ENCODE measurements at places on chromosomes 11 and 22.
A peak's percentile ranks its signal among the peaks of the same experiment; 100 is the strongest.

DNA sequence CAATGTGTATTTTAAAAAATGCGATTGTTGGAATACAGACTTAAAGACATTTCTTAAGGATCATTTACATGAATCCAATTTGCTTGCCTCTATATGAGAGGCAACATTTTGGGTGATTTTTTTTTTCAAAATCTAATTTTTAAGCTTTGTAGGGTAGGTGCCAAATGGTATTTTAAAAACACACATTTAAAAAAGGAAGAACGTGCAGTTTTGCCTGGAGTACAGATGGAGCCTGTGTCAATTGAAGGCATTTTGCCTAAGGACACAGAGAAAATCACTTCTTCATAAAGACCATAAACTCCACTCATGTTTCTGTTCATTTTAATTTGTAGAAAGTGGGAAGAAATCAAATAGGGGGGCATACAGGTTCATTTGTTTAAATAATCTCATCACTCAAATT lies 91.3 kb downstream of the BDNF start:
- no peak for DNase-seq

- no peak for DNase-seq
Observed at GRCh38 chr11:65217441-65218423, 36.0 kb downstream of the CAPN1 start.

- no peak for DNase-seq
Observed at GRCh38 chr11:44005956-44006355, 41.8 kb upstream of the ACCSL start.

DNA sequence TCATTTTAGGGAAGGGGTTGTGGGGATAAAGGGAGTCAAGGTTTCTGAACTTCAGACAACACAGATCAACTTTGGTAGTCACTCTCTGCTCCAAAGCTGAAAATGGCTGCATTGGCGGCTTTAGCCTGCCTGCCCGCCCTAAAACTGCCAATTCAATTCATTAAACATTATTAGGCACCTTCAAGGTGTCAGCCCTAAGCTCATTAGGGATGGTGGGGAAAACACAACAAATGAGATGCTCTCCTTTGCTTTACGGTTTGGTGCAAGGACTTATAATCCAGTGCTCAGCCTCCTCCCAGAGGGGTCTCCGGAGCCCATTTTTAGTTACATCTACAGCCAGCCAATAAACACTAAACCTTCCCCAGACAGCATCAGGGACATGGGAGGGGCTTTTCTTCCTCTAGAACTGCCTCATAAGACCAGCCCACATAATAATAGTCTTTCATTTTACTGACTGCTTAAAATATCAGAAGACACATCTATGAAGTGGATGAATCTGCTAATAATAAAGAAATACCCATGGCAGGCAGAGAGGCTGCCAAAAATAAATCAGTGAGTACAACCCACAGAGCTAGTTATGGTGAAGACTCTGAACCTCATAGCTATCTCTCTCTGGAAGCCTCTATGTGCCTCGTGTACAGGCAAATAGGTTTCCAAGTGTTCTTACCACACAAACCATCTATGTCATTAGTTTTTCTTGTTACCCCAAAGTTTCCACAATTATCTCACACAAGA lies 102.8 kb upstream of the NCAM1 start:
- DNase-seq: no peak

- DNase-seq: no peak
Observed at GRCh38 chr22:25281675-25282345, 62.4 kb downstream of the CRYBB2 start.

GRCh38 chr11:46560300-46560991 lies 33.4 kb downstream of the AMBRA1 start:
- no peak for DNase-seq

DNA sequence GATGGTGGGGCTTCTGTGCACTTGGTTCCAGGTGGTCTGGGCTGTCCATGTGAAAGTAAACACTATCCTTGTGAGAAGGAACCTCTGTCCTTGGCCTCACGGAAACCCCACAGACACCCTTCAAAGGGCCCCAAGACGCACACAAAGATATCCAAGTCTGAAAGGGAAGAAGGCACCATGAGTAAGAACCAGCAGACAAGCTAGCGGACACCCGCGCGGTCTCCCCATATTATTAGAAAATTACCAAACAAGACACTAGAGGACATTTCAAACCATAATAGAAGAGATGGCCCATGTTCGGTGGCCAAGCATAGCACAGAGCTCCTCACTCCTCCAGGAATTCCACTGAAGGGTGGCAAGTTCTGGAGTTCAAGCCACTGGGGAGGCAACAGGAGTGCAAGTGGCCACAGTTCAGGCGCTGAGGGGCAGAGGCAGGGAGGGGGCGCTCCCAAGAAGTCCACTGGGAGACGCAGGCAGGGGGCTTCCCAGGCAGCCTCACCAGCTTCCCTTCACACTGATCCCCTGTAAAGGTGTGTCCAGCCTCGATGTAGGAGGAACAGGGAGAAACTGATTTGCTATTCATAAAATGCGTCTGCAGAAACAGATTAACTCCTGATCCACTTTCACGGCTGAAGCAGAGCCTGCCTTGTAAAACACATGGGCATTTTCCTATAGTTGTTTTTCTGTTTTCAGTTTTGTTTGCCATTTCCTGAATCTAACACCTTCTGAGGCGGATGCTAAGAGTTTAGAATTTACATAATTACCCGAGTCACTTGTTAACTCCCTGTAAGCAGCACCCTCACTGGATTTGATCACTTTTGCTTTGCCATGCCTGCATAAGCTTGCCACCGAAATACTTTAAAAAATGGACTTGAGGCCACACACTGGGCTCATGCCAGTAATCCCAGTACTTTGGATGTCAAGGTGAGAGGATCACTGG lies 9.1 kb upstream of the PPARA start:
- no peak for DNase-seq

DNA sequence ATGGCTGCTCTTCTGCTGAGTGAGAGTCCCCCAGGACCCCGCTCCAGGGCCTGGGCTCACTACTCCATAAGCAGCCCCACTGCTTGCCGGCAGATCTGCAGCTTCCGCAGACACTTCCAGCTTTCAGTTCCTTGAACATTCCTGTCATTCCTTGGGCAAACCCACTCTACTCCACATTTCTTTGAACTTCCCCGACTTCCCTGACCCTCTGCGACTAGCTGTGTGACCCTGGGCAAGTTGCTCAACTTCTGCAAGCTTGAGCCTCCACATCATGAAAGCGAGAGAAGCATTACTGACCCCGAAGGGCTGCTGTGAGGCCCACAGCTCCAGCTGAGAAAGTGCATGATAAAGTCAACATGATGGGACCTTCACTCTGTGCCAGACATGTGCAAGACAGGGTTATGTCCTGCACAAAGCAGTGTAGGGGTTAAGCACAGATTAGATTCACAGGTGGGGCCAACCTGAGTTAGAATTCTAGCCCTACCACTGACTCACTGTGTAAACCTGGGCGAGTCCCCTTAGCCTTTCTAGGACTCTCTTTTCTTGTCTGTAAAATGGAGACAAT lies 51.8 kb downstream of the THAP12 start:
- DNase-seq: no peak

DNA sequence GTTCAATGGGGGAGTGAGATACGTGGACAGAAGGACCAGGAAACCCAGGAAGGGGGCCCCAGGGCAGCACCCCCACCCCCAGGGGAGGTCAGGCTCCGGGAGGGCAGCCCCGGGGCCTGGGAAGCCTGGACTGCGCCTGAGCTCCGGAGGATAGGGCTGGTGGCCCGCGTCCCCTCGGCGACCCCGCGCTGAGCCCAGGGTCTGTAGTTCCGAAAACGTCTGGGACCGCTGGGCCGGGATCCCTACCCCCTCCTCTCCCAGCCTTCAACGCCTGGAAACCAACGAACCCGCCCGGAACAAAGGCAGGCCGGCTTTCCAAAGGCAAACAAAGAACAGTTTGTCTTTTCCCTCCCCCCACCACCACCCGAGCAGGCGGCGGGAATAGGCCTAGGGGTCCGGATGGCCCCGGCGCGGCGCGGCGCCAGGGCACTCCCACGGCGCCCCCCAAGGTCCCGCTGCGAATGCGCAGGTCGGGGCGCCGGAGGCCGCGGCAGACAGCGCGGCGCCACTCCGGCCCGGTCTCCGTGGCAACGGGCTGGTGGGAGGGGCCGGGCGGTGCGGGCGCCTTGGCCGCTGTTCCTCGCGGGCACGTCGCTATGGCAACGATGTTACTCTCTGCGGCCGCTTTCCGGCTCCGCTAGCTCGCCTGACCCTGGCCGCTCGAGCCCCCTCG lies 58.5 kb downstream of the IGLL1 start:
- peak; percentile 90 for DNase-seq

GRCh38 chr11:1494650-1495049 lies 8.1 kb upstream of the MOB2 start:
- no peak for DNase-seq

DNA sequence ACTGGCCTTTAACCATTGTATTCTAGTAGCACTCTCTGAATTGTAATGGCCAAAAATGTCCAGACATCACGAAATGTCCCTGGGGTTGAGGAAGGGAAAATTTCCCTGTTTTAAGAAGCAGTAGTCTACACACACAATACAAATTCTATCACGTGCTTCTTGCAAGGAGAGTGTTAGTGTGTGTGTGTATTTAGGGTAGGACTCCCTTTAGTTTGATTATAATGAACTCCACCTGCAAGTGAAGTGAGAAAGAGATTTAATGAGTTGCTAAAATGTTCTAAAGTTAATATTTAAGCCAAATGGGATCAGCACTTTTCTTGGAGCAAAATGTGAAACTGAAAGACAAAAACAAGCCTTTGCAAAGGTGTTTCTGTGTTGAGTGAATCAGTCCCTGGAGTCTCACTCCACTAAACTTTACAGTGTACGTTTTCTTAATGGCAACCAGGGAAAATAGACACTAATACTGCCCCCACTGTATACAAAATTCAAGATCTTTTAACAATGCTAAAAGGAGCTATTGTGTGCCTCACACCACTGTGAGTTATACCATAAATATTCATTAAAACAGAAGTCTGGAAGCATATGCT lies 590.3 kb upstream of the TENM4 start:
- DNase-seq: no peak

GRCh38 chr11:45614196-45614828 lies 51.1 kb downstream of the CHST1 start:
- DNase-seq: no peak

- DNase-seq: no peak
Observed at GRCh38 chr11:5038341-5038740, 8.0 kb upstream of the OR52J3 start.

DNA sequence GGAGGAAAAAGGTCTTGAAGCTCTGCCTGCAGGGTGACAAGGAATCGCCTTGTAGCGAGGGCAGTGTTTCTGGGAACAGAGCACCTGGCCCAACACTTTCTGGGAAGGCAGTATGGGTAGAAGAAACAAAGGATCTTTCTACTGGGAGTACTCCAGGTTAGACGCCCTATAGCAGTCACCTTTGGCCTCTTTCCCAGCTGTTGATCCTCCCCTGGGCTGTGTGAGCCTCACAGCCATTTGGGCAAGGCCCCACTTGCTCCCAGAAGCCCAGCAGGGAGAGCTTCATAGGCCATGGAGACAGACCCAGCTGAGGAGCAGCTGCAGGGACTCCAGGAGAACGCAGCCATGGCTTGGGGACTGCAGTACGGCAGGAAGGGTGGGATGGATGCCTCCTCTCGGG lies 1.2 kb downstream of the SLCO2B1 start:
- DNase-seq: no peak

GRCh38 chr11:8330404-8330803 lies 66.7 kb upstream of the LMO1 start:
- no peak for DNase-seq

DNA sequence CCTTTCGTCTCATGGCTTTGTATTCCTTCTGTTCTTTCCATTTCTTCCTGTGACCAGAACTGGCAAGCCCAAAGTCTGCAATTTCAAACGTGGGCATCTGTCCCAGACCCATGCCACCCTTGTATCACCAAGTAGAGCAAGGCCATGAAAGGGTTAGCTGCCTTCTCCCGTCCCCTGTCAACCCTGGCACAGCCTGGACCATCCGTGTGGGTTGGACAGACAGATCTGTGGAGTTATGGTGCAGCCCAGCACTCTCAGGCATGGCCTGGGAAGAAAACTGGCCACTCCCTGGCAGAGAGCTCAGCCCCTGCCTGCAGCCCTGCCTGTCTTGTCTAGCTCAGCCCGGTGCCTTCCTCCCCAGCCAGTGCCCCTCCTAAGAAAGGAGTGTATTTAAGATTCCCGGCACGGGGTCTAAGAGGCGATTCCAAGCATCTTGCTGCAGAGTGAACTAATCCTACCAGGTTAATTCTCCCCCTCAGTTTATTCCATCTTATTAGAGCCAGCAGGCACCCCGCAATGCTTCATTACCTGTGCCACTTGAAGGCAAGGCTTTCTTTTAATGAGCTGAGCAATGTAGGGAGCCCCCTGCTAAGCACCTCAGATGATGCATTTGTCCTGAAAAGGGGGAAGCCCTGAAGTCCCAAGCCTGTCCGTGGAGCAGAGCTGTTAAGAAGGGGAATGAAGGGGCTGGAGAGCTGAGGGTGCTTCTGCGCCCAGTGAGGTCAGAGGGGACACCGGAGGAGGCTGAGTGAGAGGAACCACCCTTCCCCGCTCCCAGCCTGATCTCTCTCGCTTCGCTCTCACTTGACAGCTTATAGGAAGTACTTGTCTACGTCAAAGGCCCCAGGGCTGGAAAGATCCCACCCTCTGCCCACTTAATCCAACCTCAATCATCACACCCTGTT lies 130.6 kb downstream of the SPATA19 start:
- DNase-seq: no peak

GRCh38 chr11:2807801-2808241 lies 77.8 kb downstream of the CDKN1C start:
- no peak for DNase-seq

DNA sequence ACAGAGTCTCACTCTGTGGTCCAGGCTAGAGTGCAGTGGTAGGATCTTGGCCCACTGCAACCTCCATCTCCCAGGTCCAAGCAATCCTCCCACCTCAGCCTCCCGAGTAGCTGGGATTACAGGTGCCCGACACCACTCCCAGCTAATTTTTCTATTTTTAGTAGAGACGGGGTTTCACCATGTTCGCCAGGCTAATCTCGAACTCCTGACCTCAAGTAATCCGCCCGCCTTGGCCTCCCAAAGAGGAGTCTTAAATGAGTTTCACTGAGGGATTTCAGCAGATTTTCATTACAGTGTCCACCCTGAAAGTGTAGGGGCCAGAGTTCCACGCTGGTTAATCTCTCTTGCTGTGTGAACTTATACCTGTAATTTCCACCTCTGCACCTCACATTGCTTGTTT lies 412 bp upstream of the RPS3 start:
- no peak for DNase-seq
